Fibroblast of skin of back (primary cell): ENCODE measurements at places on chromosomes 4 and X.

DNA sequence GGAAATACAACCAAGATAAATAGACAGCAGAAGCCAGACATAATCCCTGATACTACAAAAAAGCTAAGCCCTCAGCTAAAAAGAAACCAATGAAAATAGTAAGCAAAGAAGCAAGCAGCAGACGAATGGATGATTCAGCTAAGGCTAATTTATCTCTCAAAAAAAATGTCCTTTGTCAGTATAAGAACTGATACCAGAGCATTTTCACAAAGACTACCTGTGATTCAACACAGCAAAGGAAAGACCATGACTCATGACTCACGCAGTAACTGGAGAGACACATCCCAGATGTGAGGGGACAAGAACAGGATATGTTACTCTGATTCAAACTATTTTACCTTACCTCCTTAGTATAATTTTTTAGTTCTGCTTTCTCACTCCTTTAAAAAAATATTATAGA lies 22.7 kb upstream of the TMPRSS11F start:
- DNase-seq = no peak

DNA sequence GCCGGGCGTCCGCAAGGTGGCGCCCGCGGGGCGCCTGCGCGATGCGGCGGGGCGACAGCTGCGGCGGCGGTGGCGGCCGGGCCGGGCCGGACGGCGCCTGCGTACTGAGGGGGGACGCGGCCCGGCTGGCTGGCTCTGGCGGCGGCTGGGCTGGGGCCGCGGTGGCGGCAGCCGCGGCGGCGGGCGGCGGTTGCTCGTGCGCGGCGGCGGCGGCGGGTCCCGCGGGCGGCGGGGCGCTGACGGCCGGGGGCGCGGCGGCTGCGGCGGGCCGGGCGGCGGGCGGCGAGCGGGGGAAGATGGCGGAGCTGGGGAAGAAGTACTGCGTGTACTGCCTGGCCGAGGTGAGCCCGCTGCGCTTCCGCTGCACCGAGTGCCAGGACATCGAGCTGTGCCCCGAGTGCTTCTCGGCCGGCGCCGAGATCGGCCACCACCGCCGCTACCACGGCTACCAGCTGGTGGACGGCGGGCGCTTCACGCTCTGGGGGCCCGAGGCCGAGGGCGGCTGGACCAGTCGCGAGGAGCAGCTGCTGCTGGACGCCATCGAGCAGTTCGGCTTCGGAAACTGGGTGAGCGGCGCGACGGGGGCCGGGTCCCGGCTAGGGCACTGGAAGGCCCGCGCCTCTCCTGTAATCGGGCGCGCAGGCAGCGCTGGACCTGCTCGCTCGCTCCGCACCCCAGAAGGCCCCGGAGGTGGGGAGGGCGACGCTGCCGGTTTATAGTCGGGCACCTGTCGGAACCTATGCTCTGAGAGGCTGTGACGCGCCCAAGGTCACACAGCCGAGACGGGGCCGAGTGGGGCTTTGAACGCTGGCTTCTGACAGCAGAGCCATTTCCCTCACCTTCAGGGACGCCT lies at the start of gene TADA2B:
Gene TADA2B, plus strand, starts transcription at position 89 of the 853 bp plus-strand sequence. Its CDS starts 208 bp downstream, at position 297.
- DNase-seq = peak; percentile 40

DNA sequence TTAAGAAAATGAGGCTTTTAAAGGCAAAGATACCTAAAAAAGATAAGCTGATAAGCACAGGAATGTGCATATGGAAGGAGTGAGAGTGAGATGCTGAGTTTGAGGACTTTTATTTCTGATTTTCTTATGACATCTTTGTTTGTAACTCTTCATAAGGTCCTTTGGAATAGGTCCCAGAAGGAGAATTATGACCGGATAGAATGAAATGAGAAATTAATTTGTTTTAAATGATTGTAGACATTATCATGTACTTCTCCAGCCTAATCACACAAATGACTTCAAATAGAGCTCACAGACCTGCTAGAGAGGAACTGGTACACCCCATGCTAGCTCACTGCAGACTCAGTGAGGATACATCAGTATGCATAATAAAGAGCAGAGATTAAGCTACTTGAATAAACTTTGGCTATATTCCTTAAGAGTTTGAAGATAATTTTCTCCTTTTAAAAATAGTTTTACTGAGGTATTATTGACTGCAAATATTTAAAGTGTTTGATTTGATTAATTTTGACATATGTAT lies 5.6 kb downstream of the GK2 start:
- DNase-seq = no peak

GRCh38 chr4:88866862-88867550 lies 169.4 kb upstream of the NAP1L5 start:
- peak; percentile 65 for DNase-seq

GRCh38 chr4:10074767-10075105 lies 41.9 kb downstream of the WDR1 start:
- DNase-seq = peak; percentile 67

DNA sequence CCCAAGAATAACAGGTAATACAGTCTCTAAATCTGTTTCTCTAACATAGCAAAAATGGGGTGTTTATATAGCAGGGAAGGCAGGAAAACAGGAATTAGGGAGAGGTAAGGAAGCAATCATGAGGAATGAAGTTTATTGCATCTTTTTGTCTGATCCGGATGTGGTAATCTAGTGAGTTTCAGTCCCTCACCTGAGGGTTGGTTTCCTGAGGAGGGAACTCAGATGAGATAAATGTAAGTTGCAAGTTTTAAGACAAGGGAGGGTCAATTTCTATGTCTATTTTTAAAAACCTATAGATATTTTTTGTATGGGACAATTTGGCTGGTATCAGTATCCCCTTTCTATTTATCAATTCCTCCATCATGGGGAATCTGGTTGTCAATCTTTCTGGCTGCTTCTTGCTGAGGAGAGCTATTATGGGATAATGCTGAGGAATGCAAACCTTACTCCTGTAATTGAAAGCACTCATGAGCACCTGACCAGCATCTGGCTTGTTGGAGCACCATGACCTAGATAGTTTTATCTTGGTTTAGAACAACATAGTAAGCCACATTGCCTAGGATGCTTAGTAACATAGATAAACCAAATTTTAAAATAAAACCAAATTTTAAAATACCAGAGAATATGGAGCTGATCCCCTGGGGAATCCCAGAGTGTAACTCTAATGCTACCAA lies 130.1 kb downstream of the ADAM29 start:
- DNase-seq = no peak

GRCh38 chr4:86302830-86303229 lies 57.0 kb downstream of the MAPK10 start:
- DNase-seq = no peak

GRCh38 chrX:70253377-70254062 lies 6.5 kb downstream of the P2RY4 start:
- no peak for DNase-seq

DNA sequence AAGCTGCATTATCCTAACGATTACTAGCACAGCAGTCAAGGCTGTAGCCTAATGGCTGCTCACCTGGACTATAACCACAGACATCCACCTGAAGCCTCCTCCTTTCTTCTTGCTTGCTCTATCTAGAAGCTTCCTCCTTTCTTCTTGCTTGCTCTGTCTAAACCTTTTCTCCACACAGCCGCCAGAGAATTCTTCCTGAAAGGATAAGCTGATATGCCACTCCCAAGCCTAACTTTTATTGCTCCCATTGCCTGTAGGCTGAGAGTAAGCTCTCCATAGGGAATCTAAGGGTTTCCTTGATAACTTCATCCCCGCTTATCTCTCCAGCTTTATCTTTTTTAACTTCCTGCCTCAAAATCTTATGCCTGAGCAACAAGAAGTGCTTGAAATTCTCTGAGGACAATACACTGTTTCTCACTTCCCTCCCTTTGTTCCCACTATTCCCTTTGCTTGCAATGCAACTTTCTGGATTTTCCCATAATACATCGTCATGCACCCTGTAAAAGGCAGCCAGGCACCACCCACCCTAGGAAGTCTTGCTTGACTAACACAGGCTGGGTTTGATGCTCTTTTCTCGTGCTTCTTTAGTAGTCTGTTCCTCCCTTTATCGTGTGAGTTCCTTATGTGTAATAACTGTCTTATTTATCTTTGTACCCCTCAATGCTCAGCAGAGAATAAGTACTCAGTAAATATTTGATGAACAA lies 1.4 kb upstream of the LRIT3 start:
- no peak for DNase-seq

DNA sequence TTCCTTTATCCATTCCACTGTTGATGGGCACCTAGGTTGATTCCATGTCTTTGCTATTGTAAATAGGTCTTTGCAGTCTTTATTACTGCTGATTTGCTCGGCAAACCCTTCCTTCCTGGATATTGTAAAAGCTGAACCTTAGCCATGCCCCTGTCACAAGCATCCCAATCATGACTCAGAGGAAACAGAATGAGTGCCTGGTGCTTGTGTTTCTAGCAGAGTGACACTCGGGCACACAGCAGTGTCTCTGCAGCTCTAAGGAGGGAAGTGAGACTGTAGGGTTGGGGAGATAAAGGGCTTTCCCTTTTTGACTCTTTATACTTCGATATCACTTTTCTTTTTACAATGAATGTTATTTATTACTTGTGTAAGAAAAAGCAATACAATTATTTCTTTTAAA lies 83.3 kb downstream of the AKAP4 start:
- no peak for DNase-seq

DNA sequence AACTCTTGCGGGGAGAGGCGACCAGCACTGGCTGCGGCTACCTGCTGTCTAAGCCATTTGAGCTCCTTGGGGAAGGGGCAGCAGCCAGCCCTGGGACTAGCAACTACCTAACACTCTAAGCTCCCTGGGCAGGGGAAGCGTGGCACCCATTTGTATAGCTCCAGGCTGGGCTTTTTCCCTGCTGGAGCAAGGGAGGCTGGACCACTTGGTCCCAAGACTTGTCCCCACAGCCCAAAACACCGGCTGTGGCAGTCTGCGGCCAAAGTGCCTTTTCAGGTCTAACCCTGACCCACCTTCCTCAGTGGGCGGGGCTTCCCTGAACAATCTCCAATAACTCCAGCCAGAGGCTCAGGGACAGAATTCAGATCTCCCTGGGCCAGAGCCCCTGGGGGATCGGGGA lies 187.8 kb downstream of the NPNT start:
- DNase-seq = no peak

- DNase-seq = no peak
These were observed 105.7 kb upstream of the GATB start for GRCh38 chr4:151866592-151866918.

GRCh38 chrX:9336456-9336855 lies 128.4 kb upstream of the TBL1X start:
- DNase-seq = no peak

- no peak for DNase-seq
These were observed 206.2 kb downstream of the CRLF2 start for GRCh38 chrX:1006156-1006730.

- DNase-seq = no peak
These were observed 28.9 kb downstream of the ZNF827 start for GRCh38 chr4:145909773-145910172.

DNA sequence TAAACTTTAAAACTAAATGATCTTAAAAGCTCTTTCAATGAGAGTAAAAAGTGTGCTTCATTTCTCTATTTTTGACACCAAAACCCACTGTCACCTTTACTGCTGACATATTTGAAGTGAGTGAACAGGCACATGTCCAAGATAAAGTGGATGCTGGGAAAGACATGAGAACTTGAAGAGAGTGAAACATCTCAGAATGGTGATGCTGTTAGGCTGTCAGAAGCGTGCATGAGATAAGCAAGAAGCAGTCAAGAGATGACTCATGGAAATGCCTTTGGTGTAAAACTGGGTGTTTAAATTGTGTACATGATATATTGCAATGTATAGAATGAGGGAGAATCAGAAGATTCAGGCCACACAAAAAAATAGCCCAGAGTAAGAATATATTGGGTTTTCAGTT lies 21.8 kb upstream of the GBA3 start:
- peak; percentile 89 for DNase-seq

DNA sequence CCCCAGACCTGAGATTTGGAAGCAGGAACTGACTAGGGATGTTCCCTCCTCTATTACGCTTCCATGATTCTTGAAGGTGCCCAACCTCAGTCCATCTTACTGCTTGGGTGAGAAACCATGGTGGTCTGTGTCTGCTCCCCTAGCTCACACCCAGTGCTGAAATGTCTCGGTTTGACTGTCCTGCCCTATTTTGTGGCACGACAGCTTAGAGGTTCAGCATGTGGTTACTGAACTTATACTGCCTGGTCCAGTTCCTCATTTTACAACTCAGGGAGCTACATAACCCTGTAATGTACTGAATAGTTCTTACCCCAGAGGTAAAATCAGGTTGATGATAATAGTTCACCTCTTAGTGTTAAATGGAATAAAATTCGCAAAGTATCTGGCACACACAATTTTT lies 203.1 kb downstream of the RBM46 start:
- no peak for DNase-seq

GRCh38 chr4:3822230-3822947 lies 56.2 kb downstream of the ADRA2C start:
- peak; percentile 26 for DNase-seq

GRCh38 chr4:78155616-78156105 lies 98.5 kb downstream of the FRAS1 start:
- DNase-seq = peak; percentile 66

- DNase-seq = no peak
These were observed 109.6 kb downstream of the TNIP2 start for GRCh38 chr4:2646396-2647149.

DNA sequence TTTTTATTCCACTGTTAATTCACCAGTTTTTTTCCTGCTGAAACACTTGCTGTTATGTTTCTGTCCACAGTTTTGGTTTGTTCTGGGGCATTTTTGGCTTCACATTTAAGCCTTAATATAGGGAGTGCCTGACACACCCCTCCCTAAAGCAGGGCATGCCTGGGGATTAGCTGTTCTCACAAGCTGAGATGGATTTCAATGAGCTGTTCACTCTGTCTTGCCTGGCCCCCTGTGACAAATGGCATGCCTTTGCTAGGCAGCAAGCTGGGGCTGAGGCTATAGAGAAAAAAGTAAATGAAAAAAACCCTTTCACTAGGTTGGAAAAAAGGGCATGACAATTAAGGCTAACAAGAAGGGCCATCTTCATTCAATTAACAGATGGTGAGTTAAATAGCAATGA lies 22.4 kb downstream of the LPAR4 start:
- DNase-seq = no peak

DNA sequence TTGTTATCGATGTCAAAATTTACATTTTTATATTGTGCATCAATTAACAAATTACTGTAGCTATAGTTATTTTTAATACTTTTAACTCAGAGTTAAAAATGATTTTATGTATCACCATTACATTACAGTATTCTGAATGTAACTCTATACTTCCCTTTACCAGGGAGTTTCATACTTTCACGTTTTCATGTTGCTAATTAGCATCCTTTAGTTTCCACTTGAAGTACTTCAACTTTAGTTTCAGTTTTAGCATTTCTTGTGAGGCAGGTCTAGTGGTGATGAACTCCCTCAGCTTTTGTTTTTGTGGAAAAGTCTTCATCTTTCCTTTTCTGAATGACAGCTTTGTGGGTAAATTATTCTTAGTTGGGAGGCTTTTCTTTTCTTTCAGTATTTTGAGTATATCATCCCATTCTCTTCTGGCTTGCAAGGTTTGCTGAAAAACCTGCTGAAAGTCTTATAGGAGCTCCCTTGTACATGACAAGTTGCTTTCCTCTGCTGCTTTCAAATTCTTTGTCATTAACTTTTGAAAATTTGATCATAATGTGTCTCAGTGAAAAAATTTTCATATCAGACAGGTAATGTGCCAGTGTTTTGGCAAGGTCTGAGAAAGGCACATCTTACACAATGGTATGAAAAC lies 9.8 kb upstream of the CISD2 start:
- no peak for DNase-seq
